ENCODE measurements at places on chromosomes 7 and 10. TPM values are rescaled to one million over a fixed set of nuclear protein-coding genes. Genes with fewer than 3 reads are reported as not detected.
A peak's percentile ranks its signal among the peaks of the same experiment; 100 is the strongest.

GRCh38 chr10:33098951-33099663 lies 141.1 kb upstream of the ITGB1 start:
- no peak for DNase-seq

- peak; percentile 50 for DNase-seq
These were observed 4.6 kb downstream of the BHLHA15 start for GRCh38 chr7:98215561-98216495.

DNA sequence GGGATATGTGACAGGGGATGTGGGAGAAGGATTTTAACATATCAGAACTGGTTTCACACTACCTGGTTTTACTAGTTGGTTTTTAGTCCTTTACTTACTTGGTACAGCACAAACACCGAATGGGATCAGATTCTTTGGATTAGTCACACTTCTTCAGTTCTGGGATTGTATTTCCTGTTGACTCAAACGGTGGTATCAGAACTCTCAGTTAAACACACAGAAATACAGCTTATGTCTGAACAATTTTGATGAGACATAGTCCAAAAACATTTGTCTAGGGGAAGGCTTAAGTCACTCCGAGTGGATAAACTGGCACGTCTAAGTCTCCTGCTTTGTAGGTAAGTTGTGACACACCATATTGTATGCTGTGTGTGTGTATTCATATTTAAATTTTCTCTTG lies 480.5 kb downstream of the PHTF2 start:
- no peak for DNase-seq

DNA sequence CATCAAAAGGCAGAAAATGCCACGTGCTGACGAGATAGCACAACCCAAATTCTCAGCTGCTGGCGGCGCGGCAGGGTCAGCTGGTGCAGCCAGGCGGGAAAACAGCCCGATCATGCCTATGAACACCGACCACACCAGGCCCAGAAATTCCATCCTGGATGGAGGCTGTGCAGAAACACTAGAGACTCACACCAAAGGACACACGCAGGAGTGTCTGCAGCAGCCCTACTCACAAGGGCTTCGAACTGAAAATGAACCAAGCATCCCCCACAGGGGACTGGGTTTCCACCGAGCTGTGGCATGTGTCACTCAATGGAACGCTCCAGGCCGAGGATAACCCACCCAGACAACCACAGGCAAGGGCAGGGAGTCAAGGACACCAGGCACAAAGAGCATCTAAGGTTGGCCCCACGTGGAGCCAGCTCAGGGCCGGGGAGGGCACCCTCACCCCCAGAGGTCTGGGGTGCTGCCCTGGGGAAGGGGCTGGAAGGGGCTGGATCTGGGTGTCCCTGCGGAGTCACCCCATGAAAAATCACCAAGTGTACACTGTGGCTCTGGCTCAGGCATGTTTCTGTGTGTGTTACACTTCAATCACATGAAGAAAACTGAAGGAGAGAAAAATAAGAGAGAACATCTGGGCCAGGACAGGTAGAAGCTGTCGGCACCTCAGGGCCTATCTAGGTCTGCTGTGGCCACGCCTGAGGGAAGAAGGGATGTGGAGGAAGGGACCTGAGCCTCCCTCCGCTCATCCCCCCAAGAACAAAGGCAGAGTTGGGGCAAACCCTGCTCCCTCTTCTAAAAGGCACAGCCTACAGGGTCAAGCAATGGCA lies 33.0 kb downstream of the RASGEF1A start:
- peak; percentile 24 for DNase-seq

DNA sequence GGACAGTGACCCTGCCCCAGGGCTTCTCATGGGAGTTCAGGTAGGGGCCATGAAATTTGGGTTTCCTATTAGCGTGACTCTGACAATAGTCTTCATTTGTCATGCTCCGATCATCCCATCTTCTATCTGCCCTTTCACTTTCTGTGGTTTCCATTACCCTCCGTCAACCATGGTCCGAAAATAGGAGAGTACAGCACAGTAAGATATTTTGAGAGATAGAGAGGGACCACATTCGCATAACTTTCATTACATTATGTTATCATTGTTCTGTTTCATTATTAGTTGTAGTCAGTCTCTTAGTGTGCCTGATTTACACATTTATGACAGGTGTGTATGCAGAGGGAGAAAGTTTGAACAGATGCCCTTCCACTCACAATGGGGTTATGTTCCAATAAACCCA lies 649.2 kb downstream of the SDK1 start:
- no peak for DNase-seq

DNA sequence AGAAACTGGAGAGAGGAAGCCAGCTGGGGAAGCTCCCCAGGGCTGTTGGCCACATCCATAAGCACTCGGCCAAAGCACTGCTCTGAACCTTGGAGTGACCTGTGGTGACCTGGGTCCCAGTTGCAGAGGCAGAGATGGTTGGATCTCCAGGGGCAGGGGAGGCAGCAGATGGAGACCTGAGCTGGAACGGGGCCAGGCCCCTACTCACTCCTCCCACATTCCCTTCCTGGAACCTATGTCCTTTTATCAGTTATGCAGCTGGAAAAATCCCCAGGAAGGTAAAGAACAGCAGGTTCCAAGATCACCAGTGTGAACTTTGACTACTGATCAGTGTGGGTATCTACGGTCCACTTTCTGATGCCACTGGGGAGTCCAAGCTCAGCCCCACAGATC lies 9.6 kb upstream of the PNLIPRP2 start:
- DNase-seq: no peak

DNA sequence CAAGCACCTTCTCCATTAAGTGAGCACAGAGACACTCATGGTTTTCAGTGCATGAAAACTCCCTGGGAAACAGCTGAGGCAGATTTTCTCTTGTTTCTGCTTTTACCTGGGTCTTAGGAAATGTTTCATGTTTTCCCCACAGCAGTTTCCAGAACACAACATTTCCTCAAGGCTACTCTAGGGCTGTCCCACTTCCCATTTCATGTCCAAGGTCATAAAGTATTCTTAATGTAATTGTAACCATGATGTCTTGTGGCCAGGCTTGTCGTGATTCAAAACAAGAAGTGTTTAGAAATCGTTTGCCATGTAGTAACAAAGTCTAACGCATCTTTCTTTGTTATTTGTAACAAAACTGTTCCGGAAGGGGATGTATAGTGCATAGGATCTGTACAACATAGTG lies 83.8 kb upstream of the NRP1 start:
- DNase-seq: no peak

The ENKUR gene
- not detected for polyA plus RNA-seq

The CADPS2 gene
- polyA plus RNA-seq: 5.4 TPM

- no peak for DNase-seq
These were observed 117.9 kb downstream of the MTPAP start for GRCh38 chr10:30231071-30231652.

The DNAAF5 gene
- 9.7 TPM for polyA plus RNA-seq

The TMEM184A gene
- 60.3 TPM for polyA plus RNA-seq

DNA sequence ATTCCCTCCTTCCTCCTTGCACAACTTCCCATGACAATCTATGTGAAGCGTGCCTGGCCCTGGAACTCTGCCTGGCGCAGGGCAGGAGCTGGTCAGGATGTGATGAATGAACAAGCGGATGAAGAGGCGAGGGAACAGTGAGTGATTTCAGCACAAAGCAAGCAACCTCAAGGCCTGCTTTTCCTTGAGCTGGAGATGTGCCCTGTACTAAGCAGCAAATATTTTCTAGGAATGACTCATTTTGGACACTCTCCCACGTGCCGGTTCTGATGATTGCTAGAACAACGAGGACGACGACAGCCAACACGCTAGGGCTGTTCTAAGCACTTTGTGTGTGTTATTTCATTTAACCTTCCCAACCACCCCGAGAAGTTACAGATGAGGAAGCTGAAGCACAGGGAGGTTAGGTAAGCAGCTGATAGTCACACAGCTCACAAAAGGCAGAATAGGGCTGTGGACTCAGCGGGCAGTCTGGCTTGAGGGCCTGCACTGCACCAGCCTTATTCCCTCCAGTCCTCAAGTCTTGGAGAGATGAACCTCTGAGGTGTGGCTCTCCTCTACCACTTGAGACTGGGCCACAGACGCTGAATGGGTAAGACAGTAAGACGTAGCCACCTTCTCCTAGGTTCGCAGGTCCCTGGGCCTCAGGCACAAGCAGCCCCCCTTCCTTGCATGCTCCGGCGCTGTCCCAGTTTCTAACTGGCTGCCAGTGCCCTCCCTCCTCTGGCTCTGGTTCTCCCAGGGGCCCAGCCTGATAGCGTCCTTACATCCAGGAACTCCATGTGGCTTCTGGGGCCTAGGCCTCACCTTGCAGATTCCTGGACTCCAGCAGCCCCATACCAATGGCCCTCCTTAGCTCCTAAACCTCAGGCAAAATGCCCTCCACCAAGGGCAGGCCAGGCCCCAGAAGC lies 59.0 kb downstream of the YKT6 start:
- peak; percentile 84 for DNase-seq

GRCh38 chr10:59561477-59562121 lies 148.1 kb downstream of the SLC16A9 start:
- no peak for DNase-seq

The DUS4L gene
- polyA plus RNA-seq: 4.3 TPM

DNA sequence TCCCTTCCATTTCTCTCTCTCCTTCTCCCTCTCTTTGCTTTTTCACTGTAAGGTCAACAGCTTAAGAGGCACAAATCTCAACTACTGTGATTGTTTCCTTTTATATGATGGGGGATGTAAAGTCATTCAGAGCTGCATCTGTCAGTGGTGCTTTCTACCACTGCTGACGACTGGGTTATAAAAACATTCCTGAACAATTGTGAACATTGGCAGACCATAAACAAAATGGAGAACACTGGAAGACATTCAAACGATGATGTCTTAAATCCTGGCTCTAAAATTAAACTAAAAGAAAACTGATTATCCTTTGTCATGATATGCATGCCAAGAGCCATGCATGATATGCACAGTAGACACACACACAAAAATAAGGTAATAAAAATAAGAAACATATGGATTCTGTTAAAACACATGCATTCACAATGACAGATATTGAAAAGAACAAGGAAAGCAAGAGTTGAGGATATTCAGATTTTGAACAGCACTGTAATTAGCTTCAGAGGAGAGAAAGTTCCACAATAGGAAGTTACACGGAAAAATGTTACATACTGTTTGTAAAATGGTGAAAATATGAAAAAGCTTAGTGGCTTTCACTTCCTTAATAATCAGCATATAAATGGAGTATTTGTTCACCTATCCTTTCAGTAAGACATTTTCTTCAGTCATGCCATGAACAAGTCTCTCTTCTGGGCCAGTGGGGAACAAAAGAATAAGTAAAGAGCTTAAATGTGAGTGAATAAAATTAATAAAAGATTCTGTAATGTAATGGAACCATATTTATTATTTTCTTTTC lies 89.2 kb downstream of the RNLS start:
- no peak for DNase-seq

DNA sequence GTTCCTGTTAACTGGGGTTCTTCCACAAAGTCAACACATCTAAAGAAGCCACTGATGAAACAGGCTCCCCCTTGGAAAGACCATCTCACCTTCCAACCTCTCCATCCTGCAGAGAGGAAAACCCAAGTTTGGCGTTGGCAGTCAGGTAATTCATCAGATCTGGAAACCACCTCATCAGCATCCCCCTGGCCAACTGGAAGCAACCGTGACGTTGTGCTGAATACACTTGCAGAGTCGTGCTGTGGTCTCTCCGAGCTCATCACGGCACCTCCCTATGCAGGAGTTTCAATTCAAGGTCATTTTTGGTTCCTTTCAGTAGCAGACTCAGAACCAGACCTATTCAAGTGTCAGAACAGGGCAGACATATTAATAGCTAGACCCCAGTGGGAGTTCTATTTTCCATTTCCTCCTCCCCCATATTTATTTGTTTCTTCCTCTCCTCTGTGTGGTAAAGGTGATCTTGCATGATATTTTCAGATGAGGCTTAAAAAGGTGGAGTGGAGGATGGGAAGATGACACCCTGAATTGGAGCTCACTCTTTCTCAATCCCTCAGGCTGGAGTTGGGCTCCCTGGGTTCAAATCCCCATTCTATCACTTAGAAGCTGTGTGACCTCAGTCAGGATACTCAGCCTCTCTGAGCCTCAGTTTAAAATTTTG lies 149.1 kb upstream of the ADO start:
- no peak for DNase-seq

The CRPPA gene
- polyA plus RNA-seq: 1.2 TPM

The P4HA1 gene
- 11.1 TPM for polyA plus RNA-seq

The CYP2C18 gene
- polyA plus RNA-seq: 2.1 TPM

GRCh38 chr10:114723991-114724715 lies 66.1 kb upstream of the ABLIM1 start:
- no peak for DNase-seq

DNA sequence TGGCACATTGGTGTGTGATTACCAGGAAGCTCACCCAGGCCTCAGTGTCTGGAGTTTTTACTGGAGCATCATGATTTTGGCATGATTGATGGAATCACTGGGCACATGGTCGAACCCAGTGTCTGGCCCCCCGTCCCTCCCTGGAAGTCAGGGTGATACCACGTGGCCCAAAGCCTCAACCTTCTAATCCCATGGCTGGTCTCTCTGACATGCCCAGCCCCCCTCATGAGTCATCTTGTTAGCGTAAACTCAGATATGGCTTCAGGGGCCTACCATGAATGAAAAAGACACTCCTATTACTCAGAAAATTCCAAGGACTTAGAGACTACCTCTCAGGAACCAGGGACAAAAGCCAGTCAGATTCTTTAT lies 109.3 kb downstream of the GRK5 start:
- no peak for DNase-seq

DNA sequence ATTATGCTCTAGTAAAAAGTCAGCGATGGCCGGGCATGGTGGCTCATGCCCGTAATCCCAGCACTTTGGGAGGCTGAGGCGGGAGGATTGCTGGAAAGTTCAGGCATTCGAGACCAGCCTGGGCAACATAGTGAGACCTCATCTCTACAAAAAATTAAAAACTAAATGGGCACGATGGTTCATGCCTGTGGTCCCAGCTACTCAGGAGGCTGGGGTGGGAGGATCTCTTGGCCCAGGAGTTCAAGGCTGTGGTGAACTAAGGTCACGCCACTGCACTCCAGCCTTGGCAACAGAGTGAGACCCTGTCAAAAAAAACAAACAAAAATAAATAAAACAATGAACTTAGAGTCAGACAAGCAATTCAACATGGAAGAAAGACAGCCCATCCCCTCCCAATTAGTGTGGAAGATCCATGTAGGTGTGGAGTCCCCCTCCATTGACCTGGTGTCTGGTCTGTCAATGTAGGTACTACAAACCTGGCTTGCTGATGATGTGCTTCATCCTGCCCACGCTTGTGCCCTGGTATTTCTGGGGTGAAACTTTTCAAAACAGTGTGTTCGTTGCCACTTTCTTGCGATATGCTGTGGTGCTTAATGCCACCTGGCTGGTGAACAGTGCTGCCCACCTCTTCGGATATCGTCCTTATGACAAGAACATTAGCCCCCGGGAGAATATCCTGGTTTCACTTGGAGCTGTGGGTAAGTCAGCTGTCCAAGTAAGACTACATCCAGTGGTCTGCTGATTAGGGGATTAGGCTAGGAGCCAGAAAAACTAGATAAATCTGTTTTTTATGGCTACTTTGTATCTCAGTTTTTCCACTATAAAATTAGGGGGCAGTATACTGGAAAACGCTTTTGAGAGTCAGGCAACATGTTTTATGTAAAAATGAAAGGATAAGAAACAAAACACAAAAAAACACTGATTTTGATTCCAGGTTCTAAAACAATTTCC lies 9.3 kb downstream of the SCD start:
- no peak for DNase-seq

The GIMAP5 gene
- 39.4 TPM for polyA plus RNA-seq

GRCh38 chr7:150787321-150788281 lies 12.6 kb downstream of the TMEM176B start:
- no peak for DNase-seq

All from sigmoid colon (tissue), 7 donors.